ENCODE measurements at places on chromosomes 11 and 22.

DNA sequence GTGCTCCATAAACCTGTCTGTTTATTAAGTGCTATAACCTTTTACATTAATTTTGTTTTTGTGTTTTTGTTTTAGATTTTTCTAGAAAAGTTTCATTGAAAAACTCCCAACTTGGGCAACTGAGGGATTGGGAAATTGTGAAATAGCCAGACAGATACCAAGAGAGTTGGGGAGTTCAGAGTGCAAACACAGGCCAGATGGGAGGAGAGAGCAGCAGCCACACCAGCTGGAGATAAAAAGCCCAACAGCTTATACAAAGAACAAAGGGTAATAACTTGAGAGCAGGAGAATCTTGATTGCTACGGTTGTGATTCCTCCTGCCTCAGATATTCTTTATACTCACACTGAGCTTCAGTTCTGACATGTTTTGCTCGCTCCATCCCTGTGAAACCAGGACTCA lies 1642.2 kb downstream of the LRRC4C start:
- no peak for DNase-seq

DNA sequence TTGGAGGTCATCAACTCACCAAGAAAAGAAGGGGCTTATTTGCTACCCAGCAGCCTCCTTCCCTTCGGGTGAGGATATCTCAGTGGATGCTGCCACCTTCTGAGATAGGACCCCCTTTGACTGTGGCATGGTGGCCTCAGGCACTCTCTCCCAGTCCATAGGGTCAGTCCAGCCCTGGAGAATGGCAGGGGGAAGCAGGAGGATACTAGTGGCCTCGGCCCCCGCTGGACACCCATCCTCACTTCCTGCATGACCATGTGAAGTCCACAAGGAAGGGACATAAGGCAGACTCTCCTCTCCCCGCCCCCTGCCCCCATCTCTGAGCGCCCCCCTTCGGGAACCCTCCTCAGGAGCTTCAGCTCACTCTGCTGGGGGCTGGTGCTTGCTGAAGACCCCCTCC lies 24.4 kb downstream of the TPBGL start:
- DNase-seq = no peak

- DNase-seq = no peak
Measured at GRCh38 chr11:69486773-69487291, 5.4 kb downstream of the LINC01488 start.

DNA sequence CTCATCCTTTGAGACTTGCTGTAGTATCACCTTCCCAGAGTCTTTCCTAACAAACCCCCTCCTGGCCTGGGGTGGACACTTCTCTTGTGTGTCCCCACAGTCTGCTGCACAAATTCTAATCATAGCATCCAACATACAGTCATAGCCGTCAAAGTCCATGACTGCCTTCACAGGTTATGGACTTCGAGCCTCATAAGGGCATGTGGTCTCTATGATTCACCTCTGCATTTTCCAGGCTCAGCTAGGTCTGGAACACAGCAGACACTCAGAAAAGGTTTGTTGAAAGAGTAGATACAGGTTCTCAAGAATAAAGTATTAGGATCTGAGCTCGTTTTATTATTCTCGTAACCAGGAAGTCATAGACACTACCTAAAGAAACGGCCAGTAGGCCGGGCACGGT lies 13.2 kb upstream of the SCUBE2 start:
- no peak for DNase-seq

DNA sequence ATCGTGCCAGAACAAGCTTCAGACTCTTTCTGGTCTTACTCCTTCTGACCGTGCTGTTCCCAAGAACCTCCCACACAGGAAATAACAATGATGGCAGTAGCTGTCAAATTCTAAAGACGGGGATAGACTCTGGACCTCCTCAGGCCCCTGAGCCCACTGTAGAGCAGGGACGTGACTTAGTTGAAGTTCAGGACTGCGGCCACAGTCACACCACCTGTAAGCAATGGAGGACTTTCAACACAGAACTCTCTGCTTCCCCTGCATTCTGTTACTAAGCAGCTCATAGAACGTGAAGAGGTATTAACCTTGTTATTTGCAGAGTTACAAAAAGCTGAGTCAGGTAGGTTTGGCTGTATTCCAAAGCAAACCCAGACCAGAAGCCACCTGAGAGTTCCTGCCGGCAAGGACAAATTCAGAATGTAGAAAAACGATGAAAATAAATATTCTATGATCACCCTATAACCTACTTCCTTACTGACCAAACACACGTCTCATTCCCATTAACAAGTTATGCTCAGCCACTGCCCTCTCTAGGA lies 12.7 kb downstream of the TMEM45B start:
- no peak for DNase-seq

GRCh38 chr11:115961159-115962003 lies 457.2 kb upstream of the CADM1 start:
- DNase-seq = no peak

DNA sequence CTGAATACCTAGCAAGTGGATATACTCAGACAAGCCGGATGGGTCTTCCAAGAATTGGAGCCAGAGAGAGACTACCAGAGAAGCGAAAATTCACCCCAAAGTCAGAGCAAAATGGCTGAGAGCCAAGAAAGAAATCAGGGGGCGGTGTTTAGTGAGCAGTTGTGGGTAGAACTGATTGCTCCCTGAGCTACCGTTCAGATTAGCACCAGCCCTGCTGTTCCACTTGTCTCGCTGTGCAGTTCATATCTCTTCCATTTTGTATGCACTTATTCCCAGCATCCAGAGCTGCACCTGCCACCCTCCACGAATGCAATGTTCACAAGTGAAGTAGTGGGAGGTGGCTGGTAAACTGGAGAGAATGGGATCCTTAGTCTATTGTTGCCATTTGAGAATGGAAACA lies 25.5 kb downstream of the DRD2 start:
- no peak for DNase-seq

DNA sequence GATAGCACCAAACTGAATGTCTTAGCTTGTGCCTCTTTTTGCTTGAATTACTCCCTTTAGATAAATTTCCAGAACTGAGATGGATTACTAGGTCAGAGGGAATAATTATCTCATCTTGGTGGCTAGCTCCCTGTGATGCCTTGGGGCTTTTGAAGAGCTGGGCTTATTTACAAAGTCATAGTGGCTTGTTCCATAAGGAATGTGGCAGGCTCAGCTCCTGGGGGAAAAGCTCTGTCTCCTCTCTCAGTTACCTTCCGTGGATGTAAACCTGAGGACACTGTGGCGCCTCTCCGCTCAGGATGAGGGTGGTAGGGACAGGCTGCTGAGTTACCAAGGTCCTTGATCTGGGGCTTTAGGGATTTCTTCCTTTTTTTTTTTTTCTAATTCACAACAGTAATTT lies 121.7 kb downstream of the PARVA start:
- no peak for DNase-seq

GRCh38 chr22:44702479-44703198 lies 635 bp downstream of the PRR5 start:
- DNase-seq = no peak

- no peak for DNase-seq
Measured at GRCh38 chr22:36381513-36382128, 6.1 kb downstream of the MYH9 start.

GRCh38 chr22:42673898-42674401 lies 24.8 kb upstream of the CYB5R3 start:
- DNase-seq = peak; percentile 16

- DNase-seq = peak; percentile 6
Measured at GRCh38 chr22:29030618-29031226, 30.9 kb downstream of the C22orf31 start.

DNA sequence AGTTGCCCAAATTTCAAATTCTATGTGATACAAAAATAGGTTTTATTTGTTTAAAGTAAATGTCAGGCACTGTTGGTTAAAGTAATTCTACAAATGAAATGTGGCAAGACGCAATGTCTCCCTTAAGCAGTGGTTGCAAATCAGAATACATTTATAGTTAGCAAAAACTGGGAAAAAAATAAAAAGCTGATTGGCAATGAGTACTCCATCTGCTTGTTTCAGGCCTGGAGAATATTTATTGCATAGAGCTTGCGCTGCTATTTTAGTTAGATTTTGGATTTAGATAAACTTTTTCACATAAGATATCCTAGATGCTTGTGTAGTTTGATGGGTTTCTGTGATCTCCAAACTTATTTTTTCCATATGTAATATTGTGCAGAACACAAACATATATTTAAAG lies 224.0 kb upstream of the MPPED2 start:
- no peak for DNase-seq
